ENCODE measurements at places on chromosomes 5 and 9.
A peak's percentile ranks its signal among the peaks of the same experiment; 100 is the strongest.

GRCh38 chr5:61329550-61330128, 2.4 kb upstream of the ZSWIM6 start:
- DNase-seq: no peak

DNA sequence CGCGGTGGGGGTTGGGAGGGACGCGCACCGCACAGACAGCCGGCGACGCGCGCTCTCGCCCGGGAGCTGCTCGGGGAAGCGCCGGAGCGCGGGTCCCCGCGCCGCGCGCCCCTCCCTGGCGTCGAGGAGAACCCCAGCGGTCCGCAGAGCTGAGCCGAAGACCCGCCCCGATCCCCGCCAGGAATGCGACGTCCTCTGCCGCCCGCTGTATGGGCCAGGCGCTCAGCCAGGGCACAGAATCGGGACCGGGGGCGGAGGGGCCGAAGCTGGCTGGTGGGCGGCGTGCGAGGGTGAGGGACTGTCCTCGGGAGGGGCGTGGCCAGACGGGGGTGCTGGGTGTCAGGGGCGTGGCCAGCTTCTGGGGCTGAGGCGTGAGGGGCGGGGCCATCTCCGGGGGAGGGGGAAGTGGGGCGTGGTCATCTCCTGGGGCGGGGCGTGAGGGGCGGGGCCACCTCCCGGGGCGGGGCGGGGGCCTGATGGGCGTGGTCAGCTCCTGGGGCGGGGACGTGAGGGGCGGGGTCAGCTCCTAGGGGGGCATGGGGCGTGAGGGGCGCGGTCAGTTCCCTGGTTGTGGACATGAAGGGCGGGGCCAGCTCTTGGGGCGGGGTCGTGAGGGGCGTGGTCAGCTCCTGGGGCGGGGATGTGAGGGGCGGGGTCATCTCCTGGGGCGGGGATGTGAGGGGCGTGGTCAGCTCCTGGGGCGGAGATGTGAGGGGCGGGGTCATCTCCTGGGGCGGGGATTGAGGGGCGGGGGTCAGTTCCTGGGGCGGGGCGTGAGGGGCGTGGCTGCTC, 965 bp downstream of the PTGDS start:
- DNase-seq: peak; percentile 7

DNA sequence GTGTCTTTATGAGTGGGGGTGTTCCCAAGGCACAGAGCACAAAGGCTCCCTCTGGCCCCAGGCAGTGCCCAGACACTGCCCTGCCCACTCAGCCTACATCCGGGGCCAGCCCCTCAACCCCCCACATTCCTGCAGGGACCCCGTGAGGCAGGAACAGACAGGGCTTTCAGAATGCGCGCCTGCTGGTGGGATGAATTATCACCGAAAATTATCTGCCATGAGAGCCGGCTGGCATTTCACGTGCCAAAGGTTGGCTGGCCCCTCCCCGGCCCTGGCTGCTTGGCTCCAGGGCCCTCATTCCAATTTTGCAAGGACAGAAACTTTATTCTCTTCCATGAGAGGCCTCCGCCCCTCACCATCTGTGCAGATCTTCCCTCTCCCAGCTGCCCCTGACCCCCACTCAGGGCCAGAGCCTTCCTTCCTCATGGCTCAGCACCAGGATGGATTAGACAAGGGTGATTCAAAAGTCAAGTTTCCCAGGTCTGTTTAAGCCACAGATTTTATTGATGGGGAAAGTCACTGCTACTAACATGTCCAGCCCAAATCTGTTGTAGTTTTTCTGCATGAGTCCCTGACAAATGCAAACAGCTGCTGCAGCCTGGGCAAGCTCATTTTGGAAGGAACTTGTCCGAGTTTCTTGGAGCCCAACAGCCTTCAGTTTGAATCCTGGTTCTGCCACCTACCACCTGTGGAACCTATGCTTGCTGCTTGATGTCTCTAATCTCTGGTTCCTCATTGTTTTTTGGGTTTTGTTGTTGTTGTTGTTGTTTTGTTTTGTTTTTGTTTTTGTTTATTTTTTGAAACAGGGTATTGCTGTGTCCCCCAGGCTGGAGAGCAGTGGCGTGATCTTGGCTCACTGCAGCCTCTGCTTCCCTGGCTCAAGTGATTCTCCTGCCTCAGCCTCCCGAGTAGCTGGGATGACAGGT, 32.3 kb upstream of the WDR38 start:
- DNase-seq: no peak

- DNase-seq: peak; percentile 9
Observed at GRCh38 chr5:65482296-65482735, 596 bp upstream of the ADAMTS6 start.

DNA sequence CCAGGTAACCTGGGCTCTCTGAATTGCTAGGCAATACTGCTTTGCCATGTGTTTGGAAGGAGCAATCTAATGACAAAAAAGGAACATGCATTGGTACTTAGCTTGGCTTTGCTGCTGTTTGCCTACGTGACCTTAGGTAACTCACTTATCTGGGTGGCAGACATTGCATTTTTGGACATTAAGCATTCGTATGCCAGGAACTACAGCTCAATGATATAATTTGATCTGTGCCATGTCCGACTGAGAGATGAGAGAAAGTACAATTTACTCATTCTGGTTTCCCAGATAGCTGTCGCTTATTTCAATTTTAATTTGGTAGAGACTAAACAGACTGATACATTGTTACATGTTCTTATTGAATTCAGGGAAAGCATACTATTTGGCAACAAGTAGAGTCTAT, 63.2 kb upstream of the FRRS1L start:
- no peak for DNase-seq
